Esophagus squamous epithelium (tissue), 5 donors: ENCODE measurements at places on chromosomes 16 and 17. TPM values are rescaled to one million over a fixed set of nuclear protein-coding genes. Genes with fewer than 3 reads are reported as not detected.
A peak's percentile ranks its signal among the peaks of the same experiment; 100 is the strongest.

- H3K4me1 ChIP-seq = no peaks in the 10 kb centered on the region
- no peak overlapping the region for H3K27ac ChIP-seq
- no peaks in the 10 kb centered on the region for H3K27me3 ChIP-seq
- no peaks in the 10 kb centered on the region for H3K36me3 ChIP-seq
Measured at GRCh38 chr16:31016018-31016417, 5.6 kb upstream of the STX1B start.

DNA sequence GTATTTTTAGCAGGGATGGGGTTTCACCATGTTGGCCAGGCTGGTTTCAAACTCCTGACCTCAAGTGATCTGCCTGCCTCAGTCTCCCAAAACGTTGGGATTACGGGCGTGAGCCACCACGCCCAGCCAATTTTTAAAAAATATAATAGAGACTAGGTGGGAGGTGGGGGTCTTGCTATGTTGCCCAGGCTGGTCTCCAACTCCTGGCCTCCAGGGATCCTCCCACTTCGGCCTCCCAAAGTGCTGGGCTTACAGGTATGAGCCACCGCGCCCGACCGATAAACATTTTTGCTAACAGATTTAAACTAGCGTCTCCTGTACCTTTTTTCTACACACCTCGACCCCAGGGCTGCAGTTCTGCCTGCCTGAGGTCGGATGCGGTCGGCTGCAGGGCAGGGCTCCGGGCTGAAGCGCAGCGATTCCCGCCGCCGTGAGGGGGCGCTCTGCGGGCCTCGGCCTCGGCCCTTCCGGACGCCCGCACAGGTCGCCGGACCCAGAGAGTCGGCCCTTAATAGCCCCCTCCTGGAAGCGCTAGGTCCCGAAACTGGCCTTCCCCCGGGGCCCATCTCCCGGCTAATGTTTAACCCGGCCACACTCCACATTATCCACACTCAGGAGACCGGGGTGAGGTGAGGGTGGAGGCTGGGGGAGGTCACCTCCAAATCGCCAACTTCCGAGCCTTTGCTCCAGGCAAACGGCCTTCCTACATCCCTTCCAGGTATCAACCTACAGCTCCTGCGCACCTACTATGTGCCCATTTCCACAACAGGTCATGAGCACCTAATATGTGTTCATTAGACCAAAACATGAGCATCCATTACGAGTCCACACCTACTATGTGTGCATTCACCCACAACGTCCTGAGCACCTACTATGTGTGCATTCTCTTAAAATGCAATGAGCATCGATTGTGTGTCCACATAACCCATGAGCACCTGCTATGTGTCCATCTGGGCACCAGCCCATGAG, 2.0 kb upstream of the GLIS2 start:
- DNase-seq = no peak
- no peak overlapping the region for H3K4me3 ChIP-seq
- peaks cover 68% of the 10 kb centered on the region for H3K4me1 ChIP-seq
- no peaks in the 10 kb centered on the region for H3K27me3 ChIP-seq

DNA sequence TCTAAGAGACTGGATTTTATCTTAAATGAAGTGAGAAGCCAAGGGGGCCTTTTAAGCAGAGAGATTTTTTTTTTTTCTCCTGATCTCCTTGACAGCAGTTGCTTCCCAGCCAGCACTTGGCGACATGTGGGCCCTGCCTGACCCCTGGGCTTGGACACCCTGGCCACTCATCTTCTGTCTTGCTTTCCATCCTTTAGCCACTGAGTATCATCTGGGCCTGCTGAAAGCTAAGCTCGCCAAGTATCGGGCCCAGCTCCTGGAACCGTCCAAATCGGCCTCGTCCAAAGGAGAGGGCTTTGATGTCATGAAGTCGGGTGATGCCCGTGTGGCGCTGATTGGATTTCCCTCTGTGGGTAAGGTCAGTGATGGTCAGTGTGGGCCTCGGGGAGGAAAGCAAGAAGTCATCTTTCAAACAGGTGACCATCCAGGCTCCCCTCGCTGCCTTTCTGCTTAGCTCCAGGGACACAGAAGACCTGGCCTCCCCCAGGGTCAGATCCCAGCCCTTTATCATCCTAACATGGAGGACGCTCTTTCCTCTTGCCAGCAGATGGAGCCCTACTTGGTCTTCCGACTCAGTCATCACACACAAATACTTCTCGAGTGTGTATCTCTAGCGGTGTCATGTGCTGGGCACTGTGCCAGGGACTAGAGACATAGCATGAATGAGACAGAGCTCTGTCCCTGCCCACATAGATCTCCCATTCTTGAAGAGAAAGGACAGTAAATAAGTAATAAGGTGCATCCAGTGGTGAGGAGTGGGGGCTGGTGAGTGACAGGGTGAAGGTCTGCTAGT, 6.1 kb downstream of the DRG2 start:
- peaks cover 7% of the 10 kb centered on the region for H3K36me3 ChIP-seq
- no peak for DNase-seq
- H3K4me3 ChIP-seq = no peak overlapping the region
- H3K4me1 ChIP-seq = peaks cover 18% of the 10 kb centered on the region

DNA sequence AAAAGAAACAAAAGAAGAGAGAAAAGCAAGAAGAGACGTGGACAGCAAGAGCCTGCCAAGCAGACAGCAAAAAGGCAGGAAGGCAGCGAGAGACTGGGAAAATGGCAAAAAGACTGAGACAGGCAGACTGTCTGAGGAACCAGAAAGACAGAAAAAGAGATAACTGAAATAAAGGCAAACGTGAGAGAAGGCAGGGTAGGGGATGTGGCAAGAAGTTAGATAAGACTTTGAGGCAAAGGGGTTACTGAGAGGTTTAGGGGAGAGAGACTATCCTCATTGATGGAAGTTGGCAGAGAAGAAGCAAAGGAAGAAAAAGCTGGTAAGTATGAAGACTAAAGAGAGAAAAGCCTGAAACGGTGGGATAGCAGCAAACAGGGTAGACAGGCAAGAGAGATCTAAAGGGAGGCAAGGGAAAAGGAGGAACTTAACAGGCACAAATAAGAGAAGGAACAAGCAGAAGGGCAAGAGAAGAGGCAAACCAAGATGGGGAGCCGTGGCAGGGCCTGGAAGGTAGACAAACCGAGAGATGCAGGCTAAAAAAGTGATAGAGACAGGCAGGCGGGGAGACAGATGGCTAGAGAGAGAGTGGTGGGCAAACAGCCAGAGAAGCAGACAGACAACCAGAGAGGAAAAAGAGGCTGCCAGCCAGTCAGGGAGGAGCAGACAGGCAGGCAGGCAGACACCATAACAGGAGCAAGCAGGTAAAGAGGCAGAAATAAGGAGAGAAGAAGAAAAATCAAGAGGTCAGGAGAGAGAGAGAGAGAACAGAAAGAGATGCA, 7.1 kb upstream of the CHD3 start:
- no peak overlapping the region for H3K27ac ChIP-seq
- no peaks in the 10 kb centered on the region for H3K36me3 ChIP-seq
- no peaks in the 10 kb centered on the region for H3K27me3 ChIP-seq
- no peak for DNase-seq
- H3K4me1 ChIP-seq = peaks cover 20% of the 10 kb centered on the region
- H3K4me3 ChIP-seq = no peak overlapping the region

DNA sequence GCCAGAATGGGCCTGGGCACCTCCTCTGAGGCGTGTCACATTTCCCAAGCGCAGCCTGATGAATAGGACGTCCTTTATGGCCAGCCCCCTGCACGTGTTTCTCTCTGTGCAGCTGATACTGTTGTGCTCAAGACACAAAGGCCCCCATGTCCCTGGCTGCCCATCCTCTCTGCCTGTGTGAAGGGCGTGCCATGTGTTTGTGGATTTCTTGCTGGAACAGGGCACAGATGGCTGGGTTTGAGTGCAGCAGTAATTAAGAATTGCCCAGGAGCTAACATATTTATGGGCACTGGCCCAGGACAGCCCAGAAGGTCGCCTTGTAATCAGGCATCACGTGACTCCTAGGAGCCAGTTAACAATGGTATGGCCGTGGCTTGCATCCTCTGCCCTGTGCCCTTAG, 181.1 kb downstream of the CCDC182 start:
- H3K36me3 ChIP-seq = no peaks in the 10 kb centered on the region
- H3K4me3 ChIP-seq = no peak overlapping the region
- peaks cover 12% of the 10 kb centered on the region for H3K4me1 ChIP-seq
- H3K27me3 ChIP-seq = no peaks in the 10 kb centered on the region

DNA sequence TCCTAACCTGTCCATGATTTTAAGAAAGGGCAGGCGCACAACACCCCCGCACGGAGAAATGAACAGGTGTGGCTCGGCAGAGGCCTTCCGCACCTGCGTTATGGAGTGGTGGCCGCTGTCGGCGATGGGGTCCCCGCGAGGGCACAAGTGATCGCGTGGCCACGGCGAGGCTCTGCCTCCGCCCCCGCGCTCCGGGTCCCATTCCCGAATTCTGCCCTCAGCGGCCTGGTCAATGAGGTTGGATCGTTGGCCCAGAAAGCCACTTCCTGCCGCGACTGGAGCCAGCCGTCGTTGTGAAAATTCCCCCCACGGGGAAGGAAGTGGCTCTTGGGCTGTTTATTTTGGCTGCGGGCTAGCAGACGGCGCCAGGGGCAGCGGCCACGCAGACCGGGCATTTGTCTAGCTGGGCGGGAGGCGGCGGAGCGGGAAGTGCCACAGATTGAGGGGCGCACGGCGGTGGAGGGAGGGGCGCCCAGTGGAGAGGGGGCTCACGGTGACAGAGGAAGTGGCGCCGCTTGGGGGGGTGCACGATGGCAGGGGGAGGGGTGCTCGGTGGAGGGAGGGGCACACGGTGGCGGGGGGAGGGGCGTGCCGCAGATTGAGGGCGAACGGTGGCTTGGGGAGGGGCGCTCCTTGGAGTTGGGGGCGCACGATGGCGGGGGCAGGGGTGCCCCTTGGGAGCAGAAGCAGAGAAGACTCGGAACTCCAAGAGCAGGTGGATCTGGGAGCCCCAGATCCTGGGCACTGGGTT, 25.0 kb downstream of the MRC2 start:
- H3K27me3 ChIP-seq = no peaks in the 10 kb centered on the region
- no peak for DNase-seq
- H3K4me1 ChIP-seq = peaks cover 27% of the 10 kb centered on the region
- no peaks in the 10 kb centered on the region for H3K36me3 ChIP-seq
- peak overlapping the region; percentile 46 for H3K4me3 ChIP-seq

- DNase-seq = no peak
- no peak overlapping the region for H3K4me3 ChIP-seq
- H3K27ac ChIP-seq = no peak overlapping the region
Measured at GRCh38 chr17:7992516-7992915, 9.9 kb upstream of the GUCY2D start.

DNA sequence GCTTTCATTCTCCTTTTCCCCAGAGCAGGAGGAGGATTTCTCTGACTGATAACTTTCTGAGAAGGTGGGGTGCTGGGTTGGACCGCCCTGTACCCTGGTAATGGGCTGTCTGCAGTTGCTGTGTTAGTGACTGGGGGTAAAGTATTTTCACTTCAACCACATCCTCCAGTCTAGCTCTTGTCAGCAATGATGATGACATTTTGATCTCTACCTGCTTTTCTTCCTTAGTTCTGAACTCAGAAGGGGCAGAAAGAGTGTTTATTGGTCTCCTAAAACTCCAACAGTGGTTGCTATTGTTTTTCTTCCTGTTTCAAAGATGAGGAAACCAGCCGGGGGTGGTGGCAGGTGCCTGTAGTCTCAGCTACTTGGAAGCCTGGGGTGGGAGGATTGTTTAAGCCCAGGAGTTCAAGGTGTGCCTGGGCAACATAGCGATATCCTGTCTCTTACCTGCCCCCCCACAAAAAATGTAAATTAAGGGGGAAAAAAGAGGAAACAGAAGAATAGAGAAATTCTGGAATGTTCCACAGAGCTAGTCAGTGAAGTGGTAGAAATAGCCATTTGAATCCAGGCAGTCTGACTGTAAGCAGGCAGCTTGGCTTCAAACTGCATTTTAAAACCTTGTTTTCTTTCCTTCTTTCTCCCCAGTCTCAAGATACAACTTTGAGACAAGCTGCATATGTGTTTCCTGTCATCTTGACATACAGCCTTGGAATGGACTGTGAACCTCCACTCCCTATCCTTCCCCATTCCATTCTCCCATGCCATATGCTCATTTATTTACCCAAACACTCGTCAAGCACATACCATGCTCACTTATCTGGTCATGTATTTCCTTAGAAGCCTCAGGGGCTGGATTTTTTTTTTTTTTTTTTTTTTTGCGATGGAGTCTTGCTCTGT, 3.3 kb upstream of the N4BP1 start:
- no peak for DNase-seq
- peak overlapping the region; percentile 79 for H3K27ac ChIP-seq
- peaks cover 20% of the 10 kb centered on the region for H3K4me1 ChIP-seq
- no peak overlapping the region for H3K4me3 ChIP-seq

DNA sequence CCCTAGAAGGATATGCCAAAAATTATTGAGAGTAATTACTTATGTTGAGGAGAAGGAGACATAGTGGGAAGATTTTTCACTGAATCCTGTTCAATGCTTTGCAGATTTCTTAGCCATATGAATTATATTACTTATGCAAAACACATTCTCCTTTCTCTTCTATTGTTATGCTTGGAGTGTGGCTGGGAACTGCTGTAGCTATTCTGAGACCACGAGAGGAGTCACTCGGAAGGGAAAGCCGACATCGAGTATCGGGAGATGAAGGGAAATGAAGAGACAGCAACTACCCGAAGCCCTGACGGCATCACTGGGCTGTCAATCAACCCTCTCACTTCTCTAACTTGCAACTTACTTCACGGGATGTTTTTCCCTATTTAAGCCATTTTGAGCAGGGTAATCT, 39.6 kb downstream of the STX8 start:
- H3K27ac ChIP-seq = no peak overlapping the region
- H3K27me3 ChIP-seq = no peaks in the 10 kb centered on the region
- no peaks in the 10 kb centered on the region for H3K4me1 ChIP-seq

The BAHCC1 gene
- 6.1 TPM for total RNA-seq

The TP53TG3F gene
- not detected for total RNA-seq

The TRIM47 gene
- total RNA-seq = 33.4 TPM

The MFAP4 gene
- total RNA-seq = 10.1 TPM
